Hippocampal formation (tissue), 2 donors: ENCODE measurements at places on chromosomes 13 and 19.

- no peak for DNase-seq
Measured at GRCh38 chr13:36353001-36353400, 6.8 kb upstream of the SPART start.

DNA sequence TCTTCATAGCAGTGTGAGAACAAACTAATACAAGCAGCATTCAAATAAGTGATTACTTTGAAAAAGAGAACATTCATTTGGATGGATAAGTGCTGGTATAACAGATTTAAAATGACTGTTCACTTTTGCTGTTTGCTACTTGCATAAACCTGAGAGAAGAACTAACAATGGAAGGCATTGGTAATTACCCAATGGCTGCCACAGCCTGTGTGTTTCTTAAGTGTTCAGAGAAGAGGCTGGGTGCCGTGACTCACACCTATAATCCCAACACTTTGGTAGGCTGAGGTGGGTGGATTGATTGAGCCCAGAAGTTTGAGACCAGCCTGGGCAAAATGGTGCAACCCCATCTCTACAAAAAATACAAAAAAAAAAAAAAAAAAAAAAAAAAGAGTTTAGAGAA is 4.9 kb upstream of the TEX26 start:
- DNase-seq = no peak

DNA sequence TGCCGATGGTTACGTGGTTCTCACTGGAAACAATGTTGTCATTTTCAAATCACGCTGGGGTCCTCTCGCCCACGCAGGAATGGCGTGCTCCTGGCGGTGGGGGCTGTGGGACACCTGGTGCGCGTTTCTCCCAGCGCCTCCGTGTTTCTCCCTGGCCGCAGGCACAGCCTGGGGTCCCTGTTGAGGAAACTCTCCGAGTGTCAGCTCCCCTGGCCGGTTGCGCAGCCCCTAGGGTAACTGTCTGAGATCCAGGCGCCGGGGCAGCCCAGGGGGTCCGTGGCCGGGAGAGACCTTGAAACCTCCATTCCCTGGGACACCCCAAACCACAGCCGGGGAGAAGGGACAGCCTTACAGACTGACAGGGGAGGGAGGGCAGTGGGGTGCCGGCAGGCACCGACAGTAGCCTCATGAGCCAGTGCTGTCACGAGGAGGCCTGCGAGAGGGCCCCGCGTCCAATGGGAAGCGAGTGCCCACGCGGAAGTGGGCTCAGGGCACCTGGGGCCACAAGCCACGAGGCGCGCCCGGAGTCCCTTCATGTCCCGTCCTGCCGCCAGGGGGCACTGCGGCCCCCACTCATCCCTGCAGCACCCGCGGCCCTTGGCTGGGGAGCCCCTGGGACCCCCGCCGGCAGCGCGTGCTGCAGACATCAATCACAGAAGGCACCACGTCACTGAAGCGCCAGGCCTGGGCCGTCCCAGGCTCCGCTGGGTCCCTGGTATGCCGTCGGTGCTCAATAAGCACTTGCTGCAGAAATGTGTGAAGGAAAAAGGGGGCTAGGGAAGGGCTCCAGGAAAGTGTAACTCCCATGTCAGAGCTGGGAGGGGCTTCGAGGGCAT is 9.5 kb downstream of the ADAMTSL5 start:
- DNase-seq = peak; percentile 32

DNA sequence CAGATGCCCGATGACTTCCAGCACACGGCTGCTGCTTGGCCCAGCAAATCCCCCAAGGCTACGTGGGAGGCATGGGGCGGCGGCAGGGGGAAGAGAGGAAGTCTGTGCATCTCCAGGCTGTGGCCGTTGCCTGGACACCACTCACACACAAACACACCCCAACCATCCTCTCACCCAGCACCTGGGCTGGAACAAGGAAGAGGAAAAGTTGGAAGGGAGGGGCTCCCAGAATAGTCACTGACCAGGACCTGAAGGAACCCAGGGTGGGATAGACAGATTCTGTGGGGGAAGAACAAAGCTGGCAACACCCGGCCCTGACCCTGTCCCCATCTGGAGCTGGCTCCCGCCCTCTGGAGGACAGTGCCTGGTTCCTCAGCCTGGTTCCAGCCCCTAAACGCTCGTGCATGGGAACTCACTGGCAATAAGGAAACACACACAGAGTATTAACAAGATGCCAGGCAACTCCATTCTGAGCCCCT is 11.2 kb downstream of the PPP6R1 start:
- no peak for DNase-seq
